ENCODE measurements at places on chromosomes 6 and 20.

DNA sequence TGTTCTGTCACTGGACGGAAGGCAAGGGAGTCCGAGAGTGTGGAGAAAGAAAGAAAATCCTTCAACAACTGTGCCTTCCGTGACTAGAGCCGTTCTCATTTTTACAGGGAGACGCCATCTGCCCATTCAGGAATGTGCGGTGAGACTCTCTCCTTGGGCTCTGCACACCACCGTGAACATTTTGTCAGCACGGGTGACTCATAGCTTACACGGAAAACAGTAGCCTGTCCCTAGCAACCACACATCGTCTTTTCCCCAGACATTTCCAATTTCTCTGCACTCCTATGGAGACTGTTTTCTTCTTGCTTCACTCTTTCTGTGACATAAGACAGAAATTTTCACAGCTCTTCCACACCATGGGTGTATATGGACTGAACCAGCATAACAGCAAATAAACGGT lies 55.1 kb downstream of the TBXT start:
- no peak for DNase-seq

DNA sequence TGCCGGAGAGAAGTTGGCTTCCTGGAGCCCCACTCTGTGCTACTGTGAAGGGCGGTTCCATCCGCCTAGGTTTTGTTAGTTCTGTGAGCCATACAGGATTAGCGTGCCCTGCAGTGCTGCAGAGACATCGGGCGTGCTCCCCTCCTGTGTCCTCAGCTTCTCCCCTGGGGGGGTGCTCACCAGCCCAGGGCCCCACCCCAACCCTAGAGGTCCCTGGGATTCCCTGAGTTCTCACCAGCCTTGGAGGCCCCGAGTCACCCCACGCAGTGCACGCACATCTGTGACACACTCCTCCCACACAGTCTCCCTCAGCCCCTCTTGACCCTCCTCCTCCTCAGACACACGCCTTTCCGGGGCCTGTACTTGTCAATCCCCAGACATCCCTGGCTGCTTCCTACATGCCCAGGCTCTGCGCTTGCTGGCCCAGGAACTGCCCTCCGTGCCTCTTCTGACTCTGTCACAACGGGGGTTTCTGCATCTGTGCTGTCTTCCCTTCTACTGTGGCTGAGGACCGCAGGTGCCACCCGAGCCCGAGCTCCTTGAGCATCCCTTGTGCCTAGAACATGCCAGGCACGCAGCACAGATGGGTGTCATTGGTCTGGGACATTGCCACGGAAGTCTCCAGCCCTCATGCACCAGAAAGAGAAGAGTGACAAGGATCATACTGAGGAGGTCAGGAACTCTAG lies 123.2 kb upstream of the RPS6KA2 start:
- DNase-seq = no peak

- no peak for DNase-seq
Measured at GRCh38 chr6:25041485-25042035, 105.8 kb upstream of the RIPOR2 start.

- no peak for DNase-seq
Measured at GRCh38 chr20:63521602-63522001, 1.0 kb downstream of the PPDPF start.

Data from NCI-H187 treated with DMSO at 0.1 percent for 48 hours (cell line).